ENCODE measurements at places on chromosomes 5 and 9.

- no peaks in the 10 kb centered on the region for H3K4me1 ChIP-seq
- DNase-seq: no peak
- no peaks in the 10 kb centered on the region for H3K27me3 ChIP-seq
- peak overlapping the region; percentile 30 for H3K4me3 ChIP-seq
- no peak overlapping the region for H3K27ac ChIP-seq
These were observed 709 bp downstream of the FANCG start for GRCh38 chr9:35079041-35079425.

GRCh38 chr5:34734326-34734725 is 78.2 kb downstream of the RAI14 start:
- H3K4me3 ChIP-seq: no peak overlapping the region
- no peaks in the 10 kb centered on the region for H3K27me3 ChIP-seq
- H3K36me3 ChIP-seq: peaks cover 3% of the 10 kb centered on the region
- peaks cover 7% of the 10 kb centered on the region for H3K4me1 ChIP-seq
- no peak for DNase-seq

- no peaks in the 10 kb centered on the region for H3K36me3 ChIP-seq
- peaks cover 2% of the 10 kb centered on the region for H3K4me1 ChIP-seq
- no peak overlapping the region for H3K27ac ChIP-seq
- H3K27me3 ChIP-seq: no peaks in the 10 kb centered on the region
These were observed 21.1 kb upstream of the UBAP2 start for GRCh38 chr9:34069831-34070230.

GRCh38 chr9:112322701-112323377 is 10.6 kb downstream of the PTBP3 start:
- no peaks in the 10 kb centered on the region for H3K27me3 ChIP-seq
- H3K27ac ChIP-seq: no peak overlapping the region

- DNase-seq: no peak
- no peaks in the 10 kb centered on the region for H3K36me3 ChIP-seq
- peaks cover 1% of the 10 kb centered on the region for H3K4me1 ChIP-seq
- no peak overlapping the region for H3K27ac ChIP-seq
These were observed 24.2 kb downstream of the LRRTM2 start for GRCh38 chr5:138850865-138851435.

DNA sequence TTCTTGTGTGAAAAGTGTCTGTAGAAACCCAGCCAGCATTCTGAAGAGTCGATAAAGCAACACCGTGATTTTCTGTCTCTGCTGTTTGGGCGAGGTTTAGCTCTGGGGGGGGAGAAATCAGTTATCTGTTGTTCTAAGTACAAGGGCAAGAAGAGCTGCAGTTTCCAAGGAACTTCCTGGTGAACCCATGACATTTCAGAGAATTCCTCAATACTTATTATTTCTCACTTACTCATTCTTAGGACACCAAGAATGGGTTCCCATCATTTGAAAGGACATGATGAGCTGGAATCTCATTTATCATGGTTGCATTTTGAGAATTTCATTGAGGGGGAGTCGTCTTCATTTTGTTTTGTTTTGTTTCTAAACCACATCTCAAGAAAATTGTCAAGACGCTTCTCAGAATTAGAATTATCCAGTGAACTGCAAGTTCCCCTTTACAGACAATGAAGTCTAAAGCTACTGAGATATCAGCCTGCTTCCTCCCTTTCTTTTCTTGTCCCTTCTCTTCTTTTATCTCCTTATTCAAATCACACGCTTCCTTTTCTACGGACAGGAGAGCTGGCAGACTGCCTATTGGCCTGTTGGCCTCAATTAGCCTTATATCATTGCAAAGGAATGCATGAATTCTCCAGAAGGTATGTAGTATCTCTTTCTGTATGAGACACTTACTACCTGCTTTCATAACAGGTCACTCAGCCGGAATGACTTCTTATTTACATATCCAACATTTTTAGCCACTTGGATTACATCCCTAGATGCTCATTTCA is 53.7 kb downstream of the ZNF462 start:
- no peak for DNase-seq
- no peak overlapping the region for H3K4me3 ChIP-seq
- H3K4me1 ChIP-seq: peaks cover 6% of the 10 kb centered on the region

DNA sequence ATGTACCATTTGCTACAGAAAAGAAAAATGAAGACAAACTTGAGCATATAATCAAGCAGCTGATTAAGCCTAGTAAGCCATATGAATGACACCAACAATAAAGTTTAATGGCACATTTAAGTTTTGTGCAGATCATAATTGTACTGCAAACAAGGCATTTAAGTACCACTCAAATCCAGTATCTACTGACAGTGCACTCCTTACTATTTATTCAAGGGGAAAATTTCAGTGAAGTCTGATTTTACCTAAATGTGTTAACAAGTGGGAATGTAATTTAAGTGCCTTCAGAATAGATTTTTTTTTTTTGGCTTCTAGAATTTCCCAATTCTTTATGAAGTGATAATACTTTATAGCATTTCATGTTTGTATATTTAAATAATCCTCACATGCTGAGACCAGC is 341.0 kb upstream of the POU5F2 start:
- H3K4me3 ChIP-seq: no peak overlapping the region
- no peak overlapping the region for H3K27ac ChIP-seq
- no peaks in the 10 kb centered on the region for H3K4me1 ChIP-seq
- H3K36me3 ChIP-seq: no peaks in the 10 kb centered on the region
- H3K27me3 ChIP-seq: no peaks in the 10 kb centered on the region

GRCh38 chr9:114424126-114424525 is 36.3 kb upstream of the AKNA start:
- no peak overlapping the region for H3K27ac ChIP-seq
- H3K4me1 ChIP-seq: no peaks in the 10 kb centered on the region
- no peaks in the 10 kb centered on the region for H3K27me3 ChIP-seq
- H3K4me3 ChIP-seq: no peak overlapping the region
- H3K36me3 ChIP-seq: no peaks in the 10 kb centered on the region
- DNase-seq: no peak

DNA sequence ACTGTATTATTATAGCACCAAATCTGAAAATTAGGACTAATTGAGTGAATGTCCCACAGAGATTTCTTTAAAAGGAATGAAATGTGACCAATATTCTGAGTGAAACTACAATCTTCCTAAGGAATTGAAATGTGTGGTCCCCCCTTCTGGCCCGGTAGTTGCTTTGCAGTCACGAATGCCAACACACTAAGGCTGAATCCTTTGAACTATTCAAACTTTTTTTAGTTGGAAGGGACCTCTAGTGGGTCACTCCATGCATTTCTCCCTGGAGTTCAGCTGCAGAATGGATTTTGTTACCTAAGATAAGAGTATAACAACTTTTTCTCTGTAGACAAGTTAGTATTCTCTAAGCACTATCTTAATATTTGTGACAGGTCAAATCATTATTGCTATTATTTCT is 2.8 kb downstream of the CDH6 start:
- no peak overlapping the region for H3K27ac ChIP-seq
- no peaks in the 10 kb centered on the region for H3K4me1 ChIP-seq
- no peaks in the 10 kb centered on the region for H3K36me3 ChIP-seq
- DNase-seq: no peak
- no peak overlapping the region for H3K4me3 ChIP-seq

- H3K36me3 ChIP-seq: no peaks in the 10 kb centered on the region
- H3K4me1 ChIP-seq: no peaks in the 10 kb centered on the region
- H3K27ac ChIP-seq: no peak overlapping the region
- H3K4me3 ChIP-seq: no peak overlapping the region
- H3K27me3 ChIP-seq: no peaks in the 10 kb centered on the region
These were observed 27.1 kb downstream of the CEP72 start for GRCh38 chr5:639253-639530.

- peaks cover 5% of the 10 kb centered on the region for H3K4me1 ChIP-seq
- no peak overlapping the region for H3K4me3 ChIP-seq
- peaks cover 3% of the 10 kb centered on the region for H3K36me3 ChIP-seq
These were observed 43.1 kb downstream of the ELL2 start for GRCh38 chr5:95918421-95919006.

GRCh38 chr5:149936044-149936699 is 8.4 kb downstream of the PDE6A start:
- H3K27me3 ChIP-seq: no peaks in the 10 kb centered on the region
- H3K27ac ChIP-seq: peak overlapping the region; percentile 19
- H3K36me3 ChIP-seq: no peaks in the 10 kb centered on the region
- H3K4me1 ChIP-seq: peaks cover 13% of the 10 kb centered on the region
- no peak for DNase-seq
- no peak overlapping the region for H3K4me3 ChIP-seq

DNA sequence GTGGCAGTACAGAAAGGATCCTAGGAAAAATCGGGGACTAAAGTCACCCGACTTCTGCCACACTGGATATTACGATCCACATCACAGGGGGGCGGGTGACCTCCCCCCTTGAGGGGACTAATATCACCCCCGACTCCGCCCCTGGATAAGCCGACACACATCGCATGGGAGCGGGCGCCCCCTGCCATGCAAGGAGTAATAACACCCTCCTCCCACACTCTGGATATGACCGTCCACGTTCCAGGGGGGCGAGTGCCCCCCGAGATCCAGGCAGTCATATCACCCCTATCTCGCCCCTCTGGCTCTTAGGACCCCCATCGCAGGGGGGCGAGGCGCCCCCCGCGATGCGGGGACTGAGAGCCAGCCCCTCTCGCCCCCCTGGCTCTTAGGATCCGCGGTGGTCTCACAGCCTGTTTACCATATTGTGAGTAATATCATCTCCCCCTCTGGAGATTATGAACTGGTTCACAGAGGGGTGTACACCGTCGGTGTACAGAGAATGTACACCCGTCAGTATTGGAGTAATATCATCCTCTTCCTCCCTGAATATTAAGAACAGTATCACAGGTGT is 423.0 kb downstream of the DIRAS2 start:
- H3K4me3 ChIP-seq: no peak overlapping the region
- no peaks in the 10 kb centered on the region for H3K36me3 ChIP-seq
- no peak overlapping the region for H3K27ac ChIP-seq
- H3K27me3 ChIP-seq: no peaks in the 10 kb centered on the region
- no peaks in the 10 kb centered on the region for H3K4me1 ChIP-seq

DNA sequence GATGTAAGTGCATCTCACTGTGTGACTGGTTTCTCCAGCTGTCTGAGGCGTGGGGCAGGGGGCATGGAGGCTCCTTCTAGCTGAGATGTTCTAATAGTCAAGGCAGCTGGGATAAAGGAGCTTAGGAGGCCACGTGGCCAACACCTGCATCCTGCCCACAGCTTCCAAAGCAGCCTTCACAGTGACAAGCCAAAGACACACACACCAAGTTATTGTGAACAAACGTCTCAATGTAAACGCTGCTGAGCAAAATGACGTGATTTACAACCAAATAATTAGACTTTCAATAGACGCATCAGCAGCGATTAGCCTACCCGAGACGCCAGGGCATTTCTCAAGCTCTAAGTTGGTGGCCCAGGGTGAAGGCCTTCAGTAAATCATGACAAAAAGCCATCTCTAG is 23.2 kb upstream of the SLC25A51 start:
- no peak overlapping the region for H3K4me3 ChIP-seq
- H3K4me1 ChIP-seq: no peaks in the 10 kb centered on the region
- no peak overlapping the region for H3K27ac ChIP-seq
- no peak for DNase-seq
